ENCODE measurements at places on chromosomes 4 and X.

DNA sequence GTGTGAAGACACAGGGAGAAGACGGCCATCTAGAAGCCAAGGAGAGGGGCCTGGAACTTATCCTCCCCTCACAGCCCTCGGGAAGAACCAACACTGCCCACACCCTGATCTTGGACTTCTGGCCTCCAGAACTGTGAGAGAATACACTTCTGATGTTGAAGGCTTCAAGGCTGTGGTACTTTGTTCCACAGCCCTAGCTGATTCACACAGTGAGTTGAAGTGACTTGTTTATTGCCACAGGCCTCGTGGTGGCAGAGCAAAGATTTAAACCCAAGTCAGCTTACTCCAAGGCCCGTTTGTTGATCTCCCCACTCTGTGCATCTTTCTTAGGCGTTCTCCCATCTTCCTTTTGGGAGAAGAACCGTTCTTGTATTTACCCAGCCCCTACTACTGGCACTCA lies 72.8 kb downstream of the CYTL1 start:
- no peak for DNase-seq

- DNase-seq, result no peak
These were observed 136.7 kb downstream of the MAGEC2 start for GRCh38 chrX:142068365-142068764.

DNA sequence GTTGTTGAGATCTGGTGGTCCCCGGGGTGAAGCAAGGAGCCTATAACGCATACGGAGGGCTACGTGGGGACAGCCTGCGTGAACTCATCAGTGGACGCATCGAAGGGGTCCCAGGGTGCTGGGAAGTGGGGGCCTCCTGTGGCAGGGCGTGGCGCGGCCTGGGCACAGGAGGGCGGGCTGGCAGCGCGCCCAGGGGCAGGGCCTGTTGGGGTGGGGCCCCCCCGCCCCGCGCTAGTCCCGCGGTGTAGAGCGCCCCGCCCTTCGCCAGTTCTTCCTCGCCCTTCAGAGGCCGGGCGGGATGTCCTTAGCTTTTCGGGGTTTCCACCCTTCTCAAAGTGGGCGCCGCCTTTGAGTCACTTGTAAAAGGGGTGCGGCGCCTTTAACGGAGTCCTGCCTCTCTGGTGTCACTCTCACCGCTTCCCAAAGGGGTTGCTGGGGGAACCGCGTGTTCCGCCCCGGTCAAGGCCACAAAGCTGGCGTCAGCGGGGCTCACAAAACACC lies 632 bp downstream of the PLP2 start:
- no peak for DNase-seq

DNA sequence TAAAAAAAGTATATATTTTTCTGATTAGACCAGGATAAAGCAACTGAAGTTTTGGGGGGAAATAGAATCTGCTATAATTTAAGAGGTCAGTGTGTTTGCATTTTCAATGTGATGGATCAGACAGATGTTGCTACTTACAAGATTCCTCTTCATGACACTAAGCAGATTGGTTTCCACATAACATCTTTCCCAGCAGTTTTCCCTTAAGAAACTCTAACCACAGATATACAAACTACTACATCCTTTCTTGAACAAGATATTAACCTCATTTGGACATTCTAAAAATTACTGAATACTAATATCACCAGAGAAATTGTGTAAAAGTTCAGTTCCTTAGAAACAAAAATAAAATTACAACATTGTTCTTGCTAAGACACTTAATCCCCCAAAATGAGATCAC lies 106.7 kb upstream of the GUCY1A1 start:
- no peak for DNase-seq

- DNase-seq, result no peak
These were observed 34.6 kb upstream of the DCAF8L2 start for GRCh38 chrX:27555514-27555913.

DNA sequence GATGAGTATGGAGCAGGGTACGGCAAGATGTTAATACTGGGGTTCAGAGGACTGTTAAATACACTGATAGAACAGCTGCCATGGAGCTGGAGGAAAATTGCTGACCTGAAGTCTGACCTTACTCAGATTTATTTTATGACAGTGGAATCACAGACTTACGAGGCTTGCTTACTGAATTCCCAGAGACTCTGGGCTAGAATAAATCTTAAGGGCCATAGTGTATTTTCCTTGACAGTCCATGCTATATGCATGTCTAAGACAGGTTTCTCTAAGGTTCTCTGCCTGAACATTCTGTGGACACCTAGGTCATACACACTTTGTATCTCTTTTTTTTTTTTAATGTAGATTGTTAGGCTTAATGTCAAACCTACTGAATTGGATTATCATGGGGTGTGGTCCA lies 633.2 kb upstream of the ACTRT1 start:
- DNase-seq, result no peak

- DNase-seq, result no peak
These were observed 60.2 kb downstream of the UGT8 start for GRCh38 chr4:114658776-114659175.

DNA sequence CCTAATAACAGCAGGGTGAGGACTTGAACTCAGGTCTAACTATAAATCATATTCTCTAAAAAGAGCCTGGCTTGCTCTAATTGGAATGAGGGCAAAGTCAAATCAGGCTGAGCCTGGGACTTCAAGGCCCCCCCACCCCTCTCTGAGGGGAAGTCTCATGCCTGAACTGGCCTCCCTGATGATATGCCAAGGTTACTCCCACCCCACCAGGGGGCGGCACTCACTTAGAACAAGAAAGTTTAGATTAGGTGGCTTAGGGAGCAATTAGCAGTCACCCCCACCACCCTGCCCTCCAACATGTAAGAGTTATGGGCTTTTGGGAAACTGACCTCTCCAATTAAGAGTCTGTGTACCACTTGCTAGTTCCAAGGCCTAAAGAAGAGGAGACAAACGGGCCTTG lies 2.7 kb downstream of the FOXO4 start:
- no peak for DNase-seq
